ENCODE measurements at places on chromosomes 4 and X.

DNA sequence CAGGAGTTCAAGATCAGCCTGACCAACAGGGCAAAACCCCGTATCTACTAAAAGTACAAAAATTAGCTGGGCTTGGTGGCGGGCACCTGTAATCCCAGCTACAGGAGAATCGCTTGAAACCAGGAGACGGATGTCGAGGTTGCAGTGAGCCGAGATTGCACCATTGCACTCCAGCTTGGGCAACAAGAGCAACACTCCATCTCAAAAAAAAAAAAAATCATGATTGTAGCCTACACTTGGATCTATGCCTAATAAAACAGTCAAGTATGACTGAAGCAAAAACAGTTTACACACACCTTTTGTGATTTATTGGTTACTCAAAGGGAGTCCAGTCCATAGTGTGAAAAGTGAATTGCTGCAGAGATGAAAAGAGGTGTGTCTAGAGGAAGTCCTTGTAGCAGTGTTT lies 34.7 kb upstream of the TASL start:
- DNase-seq: no peak

DNA sequence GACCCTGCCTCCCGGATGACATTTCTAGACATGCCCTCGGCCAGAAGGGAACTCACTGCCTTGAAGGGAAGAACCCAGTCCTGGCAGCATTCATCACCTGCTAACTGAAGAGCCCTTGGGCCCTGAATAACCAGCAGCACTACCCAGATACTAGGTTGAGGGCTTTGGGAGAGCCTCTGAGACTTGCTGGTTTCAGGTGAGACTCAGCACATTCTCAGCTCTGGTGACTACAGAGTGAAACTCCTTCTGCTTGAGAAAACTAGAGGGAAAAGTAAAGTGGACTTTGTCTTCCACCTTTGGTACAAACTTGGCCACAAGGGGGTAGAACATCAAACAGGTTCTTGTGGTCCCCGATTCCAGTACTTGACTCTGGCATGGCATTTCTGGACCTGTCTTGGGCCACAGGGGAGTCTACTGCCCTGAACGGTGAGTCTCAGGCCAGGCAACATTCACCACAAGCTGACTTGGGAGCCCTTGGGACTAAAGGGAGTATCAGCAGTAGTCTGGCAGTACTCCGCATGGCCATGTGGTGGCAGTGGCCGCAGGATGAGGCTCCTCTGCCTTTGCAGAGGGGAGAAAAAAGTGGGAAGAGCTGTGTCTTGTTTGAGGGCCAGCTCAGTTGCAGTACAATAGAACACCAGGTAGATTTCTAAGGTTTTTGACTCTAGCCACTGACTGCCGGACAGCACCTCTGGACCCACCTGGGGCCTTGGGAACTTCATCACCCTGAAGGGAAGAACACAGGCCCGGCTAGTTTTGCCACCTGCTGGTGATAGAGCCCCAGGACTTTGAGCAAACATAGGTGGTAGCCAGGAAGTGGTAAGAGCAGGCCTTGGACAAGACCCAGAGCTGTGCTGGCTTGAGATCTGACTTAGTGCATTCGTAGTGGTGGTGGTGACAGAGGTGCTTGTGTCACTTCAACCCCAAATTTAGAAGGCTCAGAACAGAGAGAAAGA lies 414.8 kb downstream of the OPHN1 start:
- DNase-seq: no peak

DNA sequence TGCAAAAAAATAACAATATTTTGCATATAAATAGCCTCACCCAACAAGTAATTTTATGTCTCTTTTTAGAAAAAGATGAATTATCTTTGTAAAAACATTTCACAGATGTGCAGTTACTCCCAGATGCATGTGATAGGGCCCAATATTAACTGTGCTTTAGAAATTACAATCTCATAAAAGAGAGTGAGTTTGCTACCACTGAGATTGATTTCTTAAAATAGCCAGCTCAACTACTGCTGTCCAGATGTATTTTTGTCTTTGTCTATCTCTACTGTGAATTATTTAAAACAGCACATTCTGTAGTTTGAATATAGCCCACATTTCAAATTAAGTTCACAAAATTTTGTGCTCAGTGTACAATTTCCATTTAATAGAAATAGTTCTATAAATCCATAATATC lies 177.0 kb upstream of the TTC29 start:
- DNase-seq: no peak

DNA sequence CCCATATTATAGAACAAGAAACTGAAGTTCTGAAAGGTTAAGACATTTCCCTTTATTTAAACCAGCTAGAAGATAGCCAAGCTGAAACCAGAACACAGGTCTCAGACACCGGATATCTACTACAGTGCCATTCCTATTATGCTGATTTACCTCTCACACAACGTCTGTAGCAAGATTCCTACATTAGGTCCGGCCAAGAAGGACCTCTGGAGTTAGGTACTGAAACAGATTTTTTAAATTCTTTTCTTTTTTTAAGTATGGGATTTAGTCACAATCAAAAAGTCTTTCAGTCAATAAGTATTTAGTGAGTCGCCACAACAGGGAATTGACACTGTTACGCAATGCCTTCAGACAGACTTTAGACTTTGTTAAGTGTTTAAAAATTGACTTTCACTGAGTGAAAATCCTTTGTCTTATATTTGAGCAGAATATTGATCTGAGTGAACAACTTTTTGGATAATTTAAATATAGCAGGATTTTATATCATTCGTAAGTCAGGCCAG lies 26.5 kb upstream of the SPANXN4 start:
- DNase-seq: no peak

GRCh38 chr4:95092766-95093165 lies 335.0 kb downstream of the BMPR1B start:
- no peak for DNase-seq

GRCh38 chr4:5215321-5215720 lies 164.0 kb downstream of the STK32B start:
- DNase-seq: no peak

GRCh38 chr4:143617994-143618679 lies 82.3 kb downstream of the FREM3 start:
- no peak for DNase-seq

GRCh38 chr4:53479736-53480525 lies 102.5 kb downstream of the FIP1L1 start:
- no peak for DNase-seq

- DNase-seq: no peak
These were observed 191.4 kb downstream of the TSPAN5 start for GRCh38 chr4:98466868-98467599.

GRCh38 chr4:176273736-176274135 lies 4.7 kb upstream of the ASB5 start:
- DNase-seq: no peak

DNA sequence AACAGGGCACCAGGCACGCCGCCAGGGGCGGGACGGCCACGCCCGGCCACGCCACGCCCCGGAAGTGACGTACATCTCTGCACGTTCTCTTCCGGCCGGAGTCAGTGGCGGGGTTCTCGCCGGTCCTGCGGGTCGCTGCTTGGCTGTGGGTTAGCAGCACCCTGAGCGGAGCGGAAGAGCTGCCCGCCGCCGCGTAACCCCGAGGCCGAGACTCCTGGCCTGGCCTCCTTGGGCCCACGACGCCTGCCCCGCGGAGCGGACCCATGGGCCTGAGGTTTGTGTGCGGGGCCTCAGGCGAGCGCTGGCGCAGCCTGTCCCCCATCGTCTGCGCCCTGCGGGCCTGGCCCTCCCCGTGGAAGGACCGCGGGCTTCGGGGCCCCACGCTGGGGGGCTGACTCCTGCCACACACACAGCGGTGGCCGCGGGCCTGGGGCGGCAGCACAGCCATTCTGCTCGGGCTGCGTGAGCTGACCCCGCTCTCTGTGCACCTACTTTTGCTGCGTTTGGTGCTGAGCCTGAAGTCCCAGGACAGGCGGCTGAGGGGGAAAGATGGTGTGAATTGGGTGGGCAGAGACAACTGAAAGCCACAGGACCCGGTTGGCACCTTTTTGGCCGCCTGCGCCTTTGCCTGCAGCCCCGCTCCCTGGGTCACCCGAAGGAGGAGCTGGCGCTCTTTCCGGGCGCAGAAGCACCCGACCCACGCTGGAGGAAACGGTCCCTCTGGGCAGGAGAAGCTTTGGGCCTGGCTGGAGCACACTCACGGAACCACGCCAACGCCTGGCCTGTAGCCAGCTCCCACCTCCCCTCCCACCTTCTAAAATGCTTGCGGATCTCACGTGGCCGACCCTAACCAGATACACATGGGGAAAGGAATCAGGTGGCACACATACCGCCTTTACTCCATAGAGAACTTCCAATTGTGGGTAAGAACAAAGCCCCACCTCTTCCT lies 28.1 kb downstream of the NOP14 start:
- DNase-seq: peak; percentile 88

- no peak for DNase-seq
These were observed 275.5 kb downstream of the CFAP299 start for GRCh38 chr4:80610845-80611677.

- DNase-seq: no peak
These were observed 29.7 kb downstream of the TMEM164 start for GRCh38 chrX:110032534-110033147.

DNA sequence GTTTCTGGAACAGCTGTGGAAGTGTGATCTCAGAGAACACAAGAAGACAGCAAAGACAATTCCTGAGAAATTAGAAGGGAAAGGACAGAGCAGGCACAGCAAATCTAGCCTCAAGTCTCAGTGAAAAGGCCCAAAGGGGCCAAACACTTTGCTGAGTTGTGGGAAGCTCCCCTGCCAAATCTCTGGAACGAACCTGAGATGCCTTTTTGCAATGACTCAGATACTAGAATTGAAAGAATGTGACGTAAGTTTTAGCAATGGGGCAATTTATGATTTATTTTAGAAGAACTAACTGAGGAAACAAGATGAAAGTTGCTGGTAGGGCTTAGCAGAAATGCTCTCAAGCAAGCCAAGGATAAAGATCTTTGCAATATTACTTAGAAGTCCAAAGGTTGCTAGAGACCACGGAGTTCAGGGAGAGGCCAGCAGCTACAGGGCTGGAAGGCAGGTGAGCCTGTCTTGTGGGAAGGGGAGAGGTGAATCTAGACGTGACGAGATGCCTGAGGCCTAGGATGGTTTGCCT lies 92.8 kb downstream of the AMELX start:
- DNase-seq: no peak

DNA sequence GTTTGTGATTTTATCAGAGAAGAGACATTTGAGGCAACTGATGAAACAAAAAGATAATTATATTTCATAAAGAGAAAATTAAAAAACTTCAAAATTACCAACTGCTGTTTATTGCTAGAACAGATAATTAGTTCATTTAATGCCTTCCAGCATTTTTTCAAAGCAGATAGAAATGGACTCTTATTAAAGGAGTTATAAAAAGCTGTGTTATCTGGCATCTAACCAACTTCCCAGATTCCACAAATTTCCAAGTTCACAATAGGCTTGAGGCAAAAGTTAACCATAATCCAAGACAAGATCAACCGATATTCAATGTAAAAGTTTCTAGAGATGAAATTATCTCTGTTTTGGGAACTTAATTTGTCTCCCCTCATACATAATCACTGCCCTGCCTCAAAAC lies 152.4 kb downstream of the TSPAN5 start:
- no peak for DNase-seq

- DNase-seq: no peak
These were observed 60.9 kb upstream of the CLCN4 start for GRCh38 chrX:10095698-10096432.

All from putamen (tissue), 1 donor.